ENCODE measurements at places on chromosomes 11 and 22.
A peak's percentile ranks its signal among the peaks of the same experiment; 100 is the strongest.

GRCh38 chr11:104164028-104164520 lies at the start of gene PDGFD:
Gene PDGFD, minus strand, starts transcription at chr11:104164147.
- DNase-seq: no peak

- no peak for DNase-seq
These were observed 229.2 kb downstream of the SBF2 start for GRCh38 chr11:10064828-10065227.

DNA sequence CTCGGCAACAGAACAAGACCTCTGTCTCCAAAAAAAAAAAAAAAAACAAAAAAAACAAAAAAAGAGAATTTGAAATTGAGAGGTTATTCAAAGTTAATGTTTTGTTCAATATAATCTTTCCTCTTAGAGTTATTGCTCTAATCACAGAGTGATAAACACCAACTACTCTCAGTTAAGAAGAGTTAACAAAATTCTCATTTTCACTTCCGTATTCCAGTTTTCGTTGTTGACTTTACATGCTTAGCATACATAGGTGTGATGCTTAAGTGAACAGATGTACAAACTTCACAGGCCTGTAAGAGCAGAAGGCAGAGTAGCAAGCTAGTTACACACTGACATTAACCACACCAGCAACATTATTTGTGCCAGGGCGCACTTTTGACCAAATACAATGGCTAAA lies 12.3 kb downstream of the EIF4ENIF1 start:
- DNase-seq: no peak

GRCh38 chr11:34407121-34407813 lies 31.5 kb upstream of the CAT start:
- DNase-seq: no peak

- DNase-seq: no peak
These were observed 247.2 kb upstream of the CADM1 start for GRCh38 chr11:115751243-115752015.

- DNase-seq: no peak
These were observed 92.9 kb upstream of the ISX start for GRCh38 chr22:34973016-34973415.

GRCh38 chr11:35617687-35618496 lies at the start of gene FJX1:
Gene FJX1, plus strand, starts transcription at chr11:35618460. Its CDS starts 177 bp downstream, at chr11:35618637.
- DNase-seq: no peak

- no peak for DNase-seq
These were observed 2.1 kb upstream of the CPT1A start for GRCh38 chr11:68843703-68844312.

DNA sequence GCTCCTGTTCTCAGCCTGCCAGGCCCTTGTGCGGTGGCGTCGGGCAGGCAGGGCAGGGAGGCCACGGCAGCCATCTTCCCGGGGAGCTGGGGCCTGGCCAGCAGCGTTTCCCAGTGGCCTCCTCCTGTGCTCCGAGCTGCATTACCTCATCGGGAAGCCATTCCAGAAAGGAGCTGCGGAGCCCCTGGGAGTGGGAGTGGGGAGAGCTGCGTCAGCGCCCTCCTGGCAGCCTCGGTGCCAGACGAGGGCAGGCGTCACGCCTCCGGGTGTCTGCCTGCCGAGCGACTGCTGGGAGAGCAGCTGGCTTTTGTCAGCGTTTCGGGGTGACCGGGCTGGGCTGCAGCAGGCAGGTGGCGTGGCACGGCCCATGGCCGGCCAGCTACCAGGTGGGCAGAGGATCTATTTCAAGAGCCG lies 30.9 kb upstream of the WNT7B start:
- no peak for DNase-seq

DNA sequence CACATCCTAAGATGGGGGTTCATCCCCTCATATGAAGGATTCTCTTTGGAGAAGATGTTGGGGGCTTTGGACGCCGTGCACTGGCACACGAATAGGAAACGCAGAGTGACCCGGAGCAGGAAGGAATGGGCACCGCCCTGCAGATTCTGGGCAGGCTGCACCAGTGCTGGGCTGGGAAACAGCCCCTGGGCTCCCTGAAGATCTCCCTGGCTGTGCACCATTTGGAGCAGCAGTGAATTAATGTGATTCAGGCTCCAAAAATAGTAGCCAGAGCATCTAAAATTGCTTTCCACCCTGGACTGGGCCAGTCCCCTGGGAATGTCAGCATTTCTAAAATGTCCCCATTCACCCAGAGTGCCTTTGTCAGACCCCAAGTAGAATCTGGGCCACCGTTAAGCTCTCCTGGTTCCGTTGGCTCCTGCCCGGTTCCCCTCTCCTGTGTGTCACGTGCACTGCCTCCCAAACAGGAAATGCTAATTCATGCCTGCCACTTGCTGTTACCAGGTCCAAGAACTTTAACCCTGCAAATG lies 18.6 kb downstream of the IRAG1 start:
- DNase-seq: no peak

GRCh38 chr22:29827091-29827490 lies 11.0 kb downstream of the ASCC2 start:
- DNase-seq: no peak

DNA sequence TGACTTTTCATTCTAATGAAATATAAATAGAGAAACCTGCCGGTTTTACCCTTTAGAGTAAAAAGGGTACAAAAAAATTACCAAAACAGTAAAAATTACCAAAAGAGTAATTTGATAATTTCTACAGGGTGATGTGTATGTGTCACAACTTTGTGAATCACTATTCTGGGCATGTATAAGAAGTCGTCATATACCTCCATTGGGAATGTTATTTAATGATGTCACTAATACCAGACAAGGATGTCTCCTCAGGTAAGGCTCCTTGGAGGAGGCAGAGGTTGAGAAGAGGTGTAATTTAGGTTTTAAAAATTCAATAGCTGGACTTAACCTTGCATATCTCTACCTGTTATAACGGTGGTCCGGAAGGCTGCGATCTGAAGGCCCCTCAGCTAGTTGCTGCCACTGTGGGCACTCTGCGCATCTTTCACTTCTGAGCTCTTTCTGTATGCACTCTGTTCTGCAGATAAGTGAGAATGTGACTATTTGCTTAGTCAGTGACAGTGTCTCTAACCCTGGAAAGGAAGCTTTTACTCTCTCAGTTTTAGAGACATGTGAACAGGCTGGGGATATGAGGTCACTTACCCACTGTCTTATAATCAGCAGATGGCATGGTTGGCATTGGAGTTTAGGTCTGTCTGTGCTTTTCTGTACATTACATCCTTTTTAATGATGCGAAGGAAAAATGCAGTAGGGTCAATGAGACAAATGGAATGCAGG lies 987 bp upstream of the NCR3LG1 start:
- no peak for DNase-seq

DNA sequence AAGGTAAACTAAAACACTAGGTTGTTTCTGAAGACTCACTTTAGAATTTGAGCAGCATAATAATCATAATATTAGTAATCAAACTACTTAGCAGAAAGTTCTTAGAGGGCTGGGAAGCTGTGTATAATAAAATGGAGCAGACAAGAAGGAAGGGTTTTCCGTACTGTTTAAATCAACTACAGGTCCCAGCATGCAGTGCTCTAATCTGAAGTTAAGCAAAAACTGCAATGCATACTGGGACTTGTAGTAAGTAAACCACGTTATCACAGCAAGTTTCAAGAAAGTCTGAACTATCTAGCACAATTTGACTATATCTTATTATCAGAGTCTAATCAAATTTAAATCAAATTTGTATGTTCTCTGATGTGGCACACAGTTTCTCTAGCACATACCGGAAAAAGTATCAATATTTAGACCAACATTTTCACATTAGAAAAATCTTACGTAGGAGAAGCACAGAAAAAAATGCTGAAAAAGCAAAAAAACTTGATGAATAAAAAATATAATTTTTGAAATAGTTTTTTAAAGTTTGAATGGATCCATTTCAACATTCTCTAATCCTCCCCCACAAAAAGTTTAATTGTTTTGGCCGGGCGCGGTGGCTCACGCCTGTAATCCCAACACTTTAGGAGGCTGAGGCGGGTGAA lies 8.2 kb downstream of the PHF21A start:
- peak; percentile 13 for DNase-seq

DNA sequence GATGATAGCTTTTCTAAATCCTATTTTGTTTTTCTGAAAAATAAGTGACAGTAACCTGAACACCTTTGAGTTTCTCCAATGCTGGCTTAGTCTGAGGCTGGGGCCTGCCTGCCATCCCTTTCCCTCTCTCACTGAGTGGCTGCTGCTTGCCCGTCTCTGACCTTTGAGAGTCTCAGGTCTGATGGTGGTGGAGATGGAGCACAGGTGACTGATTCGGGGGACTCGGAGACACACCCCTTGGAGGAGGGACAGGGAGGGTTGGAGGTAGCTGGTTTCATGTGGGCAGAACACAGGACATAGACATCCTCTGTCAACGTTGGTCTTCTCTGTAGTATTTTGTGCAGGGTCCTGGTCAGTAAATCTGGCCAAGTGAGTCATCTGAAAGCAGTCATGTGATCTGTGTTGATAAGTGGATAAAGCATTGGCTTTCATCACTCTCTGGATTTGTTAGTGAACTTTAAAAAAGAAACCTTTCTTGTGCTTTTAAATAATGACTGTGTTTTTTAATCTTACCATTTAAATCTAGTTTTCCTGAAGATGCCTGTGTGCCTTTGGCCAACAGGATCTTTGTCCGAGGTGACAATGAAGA lies 47.1 kb upstream of the CLDN5 start:
- no peak for DNase-seq

- DNase-seq: no peak
These were observed 10.9 kb downstream of the CYTH4 start for GRCh38 chr22:37293172-37293571.

GRCh38 chr11:32386770-32387377 lies 48.5 kb downstream of the WT1 start:
- DNase-seq: no peak

GRCh38 chr22:27952091-27952490 lies 33.0 kb upstream of the PITPNB start:
- no peak for DNase-seq

GRCh38 chr22:17576470-17576869 lies 13.2 kb downstream of the SLC25A18 start:
- DNase-seq: no peak

GRCh38 chr11:34251589-34251980 lies 106.2 kb downstream of the ABTB2 start:
- DNase-seq: no peak

GRCh38 chr11:105910095-105910715 lies 111.8 kb downstream of the MSANTD4 start:
- no peak for DNase-seq

- no peak for DNase-seq
These were observed 1.6 kb downstream of the SPTBN2 start for GRCh38 chr11:66727282-66728037.

- DNase-seq: no peak
These were observed 6.8 kb downstream of the SLC35F2 start for GRCh38 chr11:107851704-107852310.

DNA sequence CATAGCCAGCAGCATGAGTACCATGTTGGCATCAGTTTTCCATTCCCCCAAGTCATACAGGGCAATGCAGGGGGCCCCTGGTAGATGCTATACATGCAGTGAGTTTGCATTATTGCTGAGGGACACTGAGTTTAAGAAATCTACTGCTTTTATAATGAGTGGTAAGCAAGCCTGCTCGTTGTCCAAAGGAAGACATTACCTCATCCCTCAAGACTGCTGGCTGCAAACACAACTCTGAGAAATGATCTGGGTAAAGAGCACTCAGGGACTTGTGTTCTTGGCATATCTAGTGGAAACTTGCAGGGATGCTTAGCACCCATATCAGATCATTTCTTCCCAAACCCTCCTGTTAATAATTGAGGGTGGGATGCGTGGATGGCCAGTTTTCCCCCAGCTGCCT lies 77.9 kb downstream of the CWC15 start:
- DNase-seq: no peak

GRCh38 chr11:130151196-130151595 lies 8.4 kb upstream of the ST14 start:
- DNase-seq: no peak

DNA sequence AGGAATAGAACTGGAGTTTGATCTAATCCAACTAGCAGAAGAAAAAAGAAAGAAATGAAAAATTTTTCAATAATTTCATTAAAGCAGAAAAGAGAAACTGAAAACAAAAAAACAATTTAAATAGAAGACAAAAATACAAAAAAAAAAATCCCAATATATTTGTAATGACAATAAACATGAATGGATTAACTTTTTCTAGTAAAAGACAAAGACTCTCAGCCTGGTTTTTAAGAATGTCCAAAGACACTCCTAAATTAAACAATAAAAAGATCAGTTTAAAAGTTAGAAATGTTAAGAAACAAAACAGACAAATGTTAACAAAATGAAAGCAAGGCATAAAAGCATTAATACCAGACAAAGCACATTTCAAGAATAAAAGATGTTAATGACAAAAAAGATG lies 50.3 kb upstream of the ME3 start:
- DNase-seq: no peak

GRCh38 chr11:112320668-112321067 lies 60.0 kb upstream of the PLET1 start:
- DNase-seq: no peak

GRCh38 chr11:78094250-78094649 lies 14.6 kb upstream of the NDUFC2 start:
- no peak for DNase-seq

- DNase-seq: no peak
These were observed 360.1 kb downstream of the TBC1D22A start for GRCh38 chr22:47122441-47123000.

GRCh38 chr11:3170044-3170755 lies 5.1 kb upstream of the OSBPL5 start:
- DNase-seq: no peak

GRCh38 chr22:38298312-38299005 lies 18.8 kb downstream of the CSNK1E start:
- DNase-seq: no peak

GRCh38 chr11:61844909-61845565 lies 16.9 kb downstream of the FADS2 start:
- no peak for DNase-seq

- DNase-seq: no peak
These were observed 11.0 kb upstream of the AMBRA1 start for GRCh38 chr11:46604796-46605195.

DNA sequence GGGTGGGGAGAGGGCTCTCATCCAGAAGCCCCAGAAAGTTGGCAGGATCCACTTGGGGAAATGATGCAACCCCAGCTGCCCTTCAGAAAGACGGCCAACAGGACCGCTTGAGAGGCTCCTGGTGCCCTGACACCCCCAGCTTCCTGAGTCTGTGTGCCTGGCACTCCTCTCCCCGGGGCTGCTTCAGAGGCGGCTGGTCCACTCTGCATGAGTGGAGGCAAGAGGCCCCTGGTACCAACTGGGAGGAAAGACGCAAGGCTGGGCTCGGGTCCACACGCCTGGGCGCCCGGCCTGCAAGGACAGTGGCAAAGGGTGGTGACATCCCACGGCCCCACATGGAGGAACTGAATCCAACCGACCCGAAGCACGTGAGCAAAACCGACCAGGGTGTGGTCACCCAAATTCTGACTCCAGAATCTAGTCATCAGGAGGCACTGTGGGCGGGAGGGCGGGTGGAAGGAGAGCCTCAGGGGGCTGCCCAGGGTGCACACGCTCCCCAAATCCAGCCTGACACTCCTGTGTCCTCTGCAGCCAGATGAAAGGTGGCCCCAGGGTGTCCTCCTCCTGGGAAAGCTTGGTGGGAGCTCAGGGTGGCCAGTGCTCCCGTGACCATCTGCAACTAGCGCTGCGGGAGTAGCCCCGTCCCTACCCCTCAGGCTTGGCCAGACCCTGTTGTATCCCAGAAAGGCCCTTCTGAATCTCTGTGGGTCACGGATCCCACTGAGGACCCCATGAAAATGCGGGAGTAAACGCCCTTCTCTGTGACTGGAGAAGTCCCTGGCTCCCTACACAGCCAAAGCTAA lies 3.7 kb downstream of the RNH1 start:
- DNase-seq: peak; percentile 65

GRCh38 chr22:46902998-46903916 lies 140.8 kb downstream of the TBC1D22A start:
- no peak for DNase-seq
